ENCODE measurements at places on chromosomes 5 and 9.

DNA sequence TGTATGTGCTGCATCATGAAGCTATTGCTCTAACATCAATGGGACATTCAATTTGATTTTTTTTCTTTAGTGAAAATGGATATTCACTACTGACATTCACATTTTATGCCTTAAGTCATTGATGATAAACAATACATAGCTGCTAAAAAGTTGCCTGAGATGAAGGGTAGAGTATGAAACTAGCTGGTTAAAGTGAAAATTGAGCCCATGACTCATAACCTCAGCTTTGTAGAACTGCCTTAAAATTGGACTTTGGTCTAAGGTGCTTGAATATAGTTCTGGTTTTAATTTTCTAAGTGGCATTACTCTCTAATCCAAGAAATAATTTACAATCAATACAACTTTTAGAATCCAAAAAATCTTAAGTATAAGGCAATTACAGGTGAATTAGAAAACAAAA is 740.4 kb upstream of the RIOK2 start:
- DNase-seq, result no peak

DNA sequence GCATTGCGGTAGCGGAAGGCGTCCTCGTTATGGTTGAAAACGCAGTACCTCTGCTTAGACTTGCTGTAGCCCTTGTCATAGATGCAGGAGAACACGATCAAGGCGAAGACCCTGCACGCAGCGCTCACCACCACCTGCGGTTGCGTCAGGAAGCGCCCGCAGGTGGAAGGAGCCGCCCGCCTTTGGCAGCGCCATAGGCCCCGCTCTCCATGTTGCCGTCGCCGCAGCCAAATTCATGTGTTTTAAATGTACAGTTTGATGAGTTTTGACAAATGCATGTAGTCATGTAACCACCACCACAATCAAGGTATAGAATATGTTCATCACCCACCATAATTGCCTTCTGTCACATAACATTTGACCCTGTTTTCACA is 84.9 kb upstream of the CEP78 start:
- no peak for DNase-seq

- DNase-seq, result no peak
Observed at GRCh38 chr9:133974631-133975341, 17.3 kb downstream of the VAV2 start.

- no peak for DNase-seq
Observed at GRCh38 chr5:66952153-66952552, 244.4 kb downstream of the CD180 start.

GRCh38 chr5:129110742-129111141 is 16.2 kb downstream of the ISOC1 start:
- DNase-seq, result no peak

DNA sequence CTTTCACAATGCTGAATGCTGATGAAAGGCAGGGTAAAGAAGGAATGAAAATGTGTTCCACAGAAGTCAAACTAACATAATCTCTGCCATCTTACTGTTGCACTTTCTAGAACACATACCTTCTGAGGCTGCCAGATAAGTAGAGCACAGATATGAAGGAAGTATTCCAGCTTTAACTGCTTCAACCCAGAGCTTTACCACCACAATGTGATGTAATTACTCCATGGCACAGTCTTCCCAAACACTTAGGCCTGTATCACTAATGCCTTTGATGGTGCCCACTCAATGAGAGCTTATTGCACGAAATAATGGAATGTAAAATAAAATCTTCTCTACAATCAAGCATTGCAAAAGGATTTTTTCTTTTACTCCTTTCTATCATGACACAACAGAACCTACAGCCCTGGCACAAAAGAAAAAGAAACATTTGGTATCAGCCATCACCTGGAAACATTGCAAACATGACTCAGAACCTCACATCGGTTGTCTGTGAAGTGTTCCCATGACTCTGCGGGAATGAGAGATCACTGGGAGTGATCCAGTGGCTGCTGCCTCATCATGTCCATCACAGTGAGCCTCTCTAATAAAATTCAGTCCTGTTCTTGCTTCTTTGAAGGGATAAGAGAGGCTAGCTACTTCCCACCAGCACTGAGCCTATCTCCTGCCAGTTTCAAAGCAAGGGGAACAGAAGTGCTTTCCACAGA is 385.8 kb downstream of the EFNA5 start:
- DNase-seq, result no peak

- DNase-seq, result no peak
Observed at GRCh38 chr9:93655621-93656425, 79.4 kb downstream of the PHF2 start.

- no peak for DNase-seq
Observed at GRCh38 chr5:59769041-59769360, 124.5 kb downstream of the PDE4D start.
